Stimulated activated CD4-positive, alpha-beta T cell treated with anti-CD3 and anti-CD28 coated beads, TNF-alpha, amount 100 ng/mL, for 1 hour (primary cell): ENCODE measurements at places on chromosomes 2 and 18.
A peak's percentile ranks its signal among the peaks of the same experiment; 100 is the strongest.

DNA sequence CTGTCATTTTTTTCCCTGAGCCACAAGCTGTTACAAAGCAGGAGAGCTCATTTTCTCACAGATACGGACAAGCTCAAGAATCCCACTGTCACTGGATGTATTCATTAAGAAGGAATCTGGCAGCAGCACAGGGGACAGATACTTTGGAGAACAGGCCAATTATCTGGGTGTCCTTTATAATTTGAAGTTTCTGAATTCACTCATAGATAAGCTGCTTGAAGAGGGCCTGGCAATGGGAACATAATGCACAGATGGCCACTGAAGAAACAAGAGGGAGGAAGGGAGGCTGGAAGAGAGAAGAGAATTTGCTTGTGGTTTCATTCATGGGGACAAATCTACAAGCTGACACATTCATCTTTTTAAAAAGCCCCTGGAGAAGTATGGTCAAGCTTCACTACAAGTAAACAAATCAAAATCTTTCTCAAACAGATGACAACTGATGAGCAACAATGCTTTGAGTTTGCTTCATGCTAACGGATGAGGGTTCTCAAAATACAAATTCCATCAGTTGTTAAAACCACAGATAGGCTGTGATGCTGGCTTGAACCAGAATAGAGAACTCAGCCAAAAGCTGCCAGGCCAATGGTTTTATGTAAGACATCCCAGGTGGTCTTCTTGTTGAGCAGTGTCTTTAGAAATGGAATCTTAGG, 11.9 kb downstream of the BCL2 start:
- DNase-seq = no peak

DNA sequence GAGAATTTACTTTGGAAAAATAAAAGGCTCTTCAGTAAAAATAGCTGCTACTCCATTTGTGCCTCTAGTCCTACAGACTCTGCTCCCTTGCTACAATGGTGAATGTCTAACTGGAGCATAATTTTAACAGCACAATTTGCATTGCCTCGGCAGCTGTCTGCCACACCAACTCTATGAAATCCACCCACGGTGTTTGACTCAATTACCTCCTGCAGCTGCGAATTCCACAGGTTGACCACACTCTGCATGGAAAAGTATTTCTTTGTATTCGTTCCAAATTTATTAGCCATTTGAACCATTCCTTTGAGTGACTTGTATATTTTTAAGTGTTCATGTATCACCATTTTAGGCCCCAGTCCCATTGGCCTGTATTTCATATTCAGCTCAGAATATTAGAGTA, 182.1 kb upstream of the CCDC68 start:
- DNase-seq = no peak

GRCh38 chr18:23588836-23589560, 2.7 kb upstream of the NPC1 start:
- no peak for DNase-seq

DNA sequence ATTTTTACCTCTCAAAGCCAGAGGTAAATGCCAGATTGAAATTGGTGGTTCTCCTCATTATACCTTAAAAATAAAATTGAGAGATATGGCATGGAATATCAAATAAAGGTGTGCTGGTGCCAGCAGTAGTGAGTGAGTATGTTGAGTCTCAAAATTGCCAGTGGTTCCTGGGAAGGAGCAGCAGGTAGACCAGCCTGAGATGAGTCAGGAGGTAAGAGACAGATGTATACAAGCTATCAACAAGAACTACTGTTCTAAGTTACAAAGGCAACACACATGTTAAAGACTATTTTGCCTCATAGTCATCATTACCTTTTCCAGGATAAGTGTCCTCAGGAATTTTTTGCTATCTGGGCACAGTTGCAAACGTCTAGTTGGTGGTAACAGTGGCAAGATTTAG, 1.3 kb upstream of the UPP2 start:
- DNase-seq = no peak

- DNase-seq = no peak
Observed at GRCh38 chr2:66240286-66240685, 194.6 kb upstream of the MEIS1 start.

DNA sequence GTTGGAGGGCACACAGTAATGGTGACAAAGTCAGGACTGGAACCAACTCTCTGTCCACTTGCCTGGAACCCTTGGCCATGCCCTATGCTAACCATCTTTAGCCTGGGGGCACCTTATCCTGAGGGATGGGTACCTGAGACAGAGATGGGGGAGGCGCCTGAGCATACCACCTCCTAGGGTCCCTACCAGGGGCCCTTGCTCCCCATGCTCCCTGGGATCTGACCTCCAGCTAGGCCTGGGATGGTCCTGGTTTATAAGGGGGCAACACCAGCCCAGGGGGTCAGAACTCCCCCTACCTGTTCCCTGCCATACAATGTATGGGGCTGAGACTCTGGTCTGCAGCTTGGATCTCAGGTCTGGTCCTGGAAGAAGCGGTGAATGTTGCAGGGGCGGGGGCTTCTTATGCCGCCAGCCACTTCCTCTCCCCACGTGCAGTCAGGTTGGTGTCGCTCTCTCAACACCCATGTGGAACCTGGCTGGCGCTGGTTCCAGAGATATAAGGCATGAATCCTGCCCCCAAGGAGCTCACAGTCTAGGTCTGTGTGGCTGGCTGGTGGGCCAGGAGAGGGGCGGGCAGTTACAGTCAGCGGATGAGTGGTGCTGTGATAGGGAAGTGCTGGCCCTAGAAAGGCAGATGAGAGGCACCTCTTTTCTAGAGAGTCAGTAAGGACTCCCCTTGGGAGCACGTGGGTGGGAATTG, 3.8 kb upstream of the TOGARAM2 start:
- DNase-seq = no peak

- no peak for DNase-seq
Observed at GRCh38 chr2:241798631-241799521, 10.1 kb upstream of the NEU4 start.

- DNase-seq = no peak
Observed at GRCh38 chr2:24546669-24547068, 55.6 kb downstream of the NCOA1 start.

DNA sequence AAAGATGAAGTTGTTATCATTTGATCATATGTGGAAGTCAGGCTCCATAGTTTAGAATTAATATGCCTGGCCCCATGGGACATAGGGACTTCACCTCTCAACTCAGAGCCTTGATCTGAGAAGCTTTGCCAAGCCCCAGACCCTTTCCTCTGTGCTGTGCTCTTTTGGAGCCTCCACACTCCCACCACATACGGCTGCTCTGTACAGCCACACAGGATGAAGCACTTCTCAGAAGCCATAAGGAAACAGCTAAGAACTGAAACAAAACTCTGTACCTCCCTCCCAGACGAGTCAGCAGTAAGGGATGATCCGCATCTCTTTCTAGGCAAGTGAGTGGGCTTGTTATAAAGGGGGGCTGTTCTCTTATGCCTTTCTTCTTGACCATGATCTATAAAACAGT, 66.5 kb downstream of the CAB39 start:
- no peak for DNase-seq

- DNase-seq = no peak
Observed at GRCh38 chr2:165469417-165469816, at the start of gene CSRNP3. CSRNP3 (plus strand) TSS chr2:165469698; CDS start chr2:165595066, 125,368 bp downstream.

DNA sequence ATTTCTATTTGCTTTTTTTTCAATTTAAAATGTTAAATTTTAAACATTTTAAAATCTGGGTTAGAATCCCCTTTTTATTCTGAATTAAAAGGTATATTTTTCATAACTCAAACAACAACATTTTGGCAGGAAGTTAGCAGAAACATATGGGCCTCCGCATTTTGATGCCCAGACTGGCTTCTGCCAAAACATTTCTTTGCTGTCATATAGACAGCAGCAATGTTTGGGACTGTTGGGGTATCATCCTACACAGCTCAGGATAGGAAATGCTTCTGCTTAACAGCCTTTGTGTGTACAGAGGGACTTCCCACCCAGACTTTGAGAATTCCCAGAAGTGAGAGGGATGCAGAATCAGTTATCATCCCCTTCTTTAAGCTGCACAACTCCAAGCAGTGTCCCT, 155.4 kb upstream of the PARD3B start:
- no peak for DNase-seq

DNA sequence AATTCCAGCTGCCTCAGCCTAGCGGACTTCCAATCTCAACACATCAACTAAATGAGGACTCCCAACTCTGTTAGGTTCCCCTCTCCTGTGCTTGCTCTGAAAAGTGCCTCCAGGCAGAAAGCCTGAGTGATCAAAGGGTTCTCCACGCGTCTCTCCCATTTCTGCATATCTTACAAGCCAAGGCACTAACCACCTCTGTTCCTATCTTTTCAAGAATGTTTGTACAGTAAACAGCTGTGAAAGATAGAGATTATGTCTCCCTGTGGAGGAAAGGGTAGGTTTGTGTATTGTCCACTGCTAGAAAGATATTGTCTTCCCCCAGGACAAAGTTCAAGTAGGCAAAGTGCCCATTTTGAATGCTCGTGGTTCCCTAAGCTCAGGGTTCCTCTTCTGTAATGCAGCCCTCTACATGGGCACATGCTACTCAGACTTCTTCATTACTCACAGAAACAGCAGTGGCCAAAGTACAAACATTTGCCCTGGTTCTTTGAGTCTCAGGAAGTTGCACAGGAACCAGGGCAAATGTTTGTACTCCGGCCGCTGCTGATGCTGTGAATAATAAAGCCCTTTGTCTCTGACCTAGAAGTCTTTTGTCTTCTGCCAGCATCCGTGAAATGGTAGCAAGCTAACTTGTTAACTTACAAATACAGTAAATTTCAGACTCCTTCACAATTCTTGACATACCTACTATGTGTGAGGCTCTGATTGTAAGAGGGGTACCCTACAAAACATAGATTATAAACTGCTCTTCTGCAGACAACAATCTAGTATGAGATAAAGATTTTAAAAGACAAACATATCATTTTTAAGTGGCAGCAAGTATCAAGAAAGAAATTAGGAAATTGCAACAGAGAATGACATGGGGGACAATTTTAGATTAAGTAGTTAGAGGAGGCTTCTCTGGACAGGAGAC, 44.5 kb downstream of the PKDCC start:
- no peak for DNase-seq

- no peak for DNase-seq
Observed at GRCh38 chr18:8348051-8348720, 261.1 kb upstream of the RAB12 start.

- DNase-seq = no peak
Observed at GRCh38 chr18:21735452-21736015, 5.1 kb upstream of the MIB1 start.

GRCh38 chr2:168378960-168379669, 77.0 kb upstream of the CERS6 start:
- DNase-seq = no peak

DNA sequence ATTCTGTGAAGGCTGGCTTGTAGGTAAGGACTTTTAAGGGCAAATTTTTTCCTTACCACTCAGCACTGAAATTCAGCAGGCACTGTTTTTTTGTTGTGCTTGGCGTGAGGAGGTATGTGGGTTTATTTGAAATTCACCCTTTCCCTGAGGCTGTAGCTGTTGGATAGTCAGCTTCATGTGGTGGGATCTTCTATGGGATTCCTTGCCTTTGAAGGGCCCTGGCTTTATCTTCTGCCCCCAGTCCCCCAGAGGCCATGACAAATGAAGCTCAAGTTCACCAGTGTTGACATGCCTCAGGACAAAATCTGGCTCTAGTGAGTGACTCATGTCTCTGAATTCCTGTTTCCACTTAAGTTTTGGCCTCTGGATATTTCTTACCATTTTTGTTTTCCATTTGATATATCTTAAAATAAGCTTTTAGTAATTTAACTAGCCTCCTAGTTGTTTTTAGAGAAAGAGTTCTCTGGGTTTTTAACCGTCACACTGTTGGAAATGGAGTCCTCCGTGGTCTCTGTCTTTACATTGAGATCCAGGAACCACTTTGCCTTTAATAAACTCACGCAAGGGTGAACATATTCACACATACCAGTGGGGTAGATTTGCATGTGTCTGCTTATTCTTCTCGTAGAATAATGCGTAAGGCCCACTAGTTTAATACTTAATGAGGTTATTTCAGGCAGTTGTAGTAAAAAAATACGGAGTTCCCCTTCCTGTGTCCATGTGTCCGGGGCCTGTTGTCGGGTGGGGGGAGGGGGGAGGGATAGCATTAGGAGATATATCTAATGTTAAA, 211.1 kb upstream of the FAM98A start:
- DNase-seq = no peak

GRCh38 chr18:66252703-66253102, 351.2 kb downstream of the CDH19 start:
- DNase-seq = no peak

- no peak for DNase-seq
Observed at GRCh38 chr2:123502931-123503330, 522.2 kb upstream of the CNTNAP5 start.

DNA sequence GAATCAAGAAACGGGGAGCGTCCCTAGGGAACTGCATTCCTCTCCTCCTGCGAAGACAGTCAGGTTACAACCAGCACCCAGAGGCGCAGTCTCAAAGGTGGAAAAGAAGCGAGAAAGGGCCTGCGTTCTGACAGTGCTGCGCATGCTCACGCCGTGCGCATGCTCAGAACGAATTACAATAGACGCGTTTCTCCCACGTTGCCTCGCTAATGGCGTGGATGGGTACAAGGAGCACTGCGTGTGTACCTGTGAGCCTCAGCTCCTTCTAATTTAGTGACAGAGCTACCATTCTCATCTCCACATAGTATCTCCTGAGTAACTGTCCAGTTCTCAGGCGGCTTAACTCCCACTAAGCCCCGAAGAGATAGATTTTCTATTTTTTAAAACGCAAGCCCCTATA, 448.8 kb downstream of the TXNL1 start:
- no peak for DNase-seq

DNA sequence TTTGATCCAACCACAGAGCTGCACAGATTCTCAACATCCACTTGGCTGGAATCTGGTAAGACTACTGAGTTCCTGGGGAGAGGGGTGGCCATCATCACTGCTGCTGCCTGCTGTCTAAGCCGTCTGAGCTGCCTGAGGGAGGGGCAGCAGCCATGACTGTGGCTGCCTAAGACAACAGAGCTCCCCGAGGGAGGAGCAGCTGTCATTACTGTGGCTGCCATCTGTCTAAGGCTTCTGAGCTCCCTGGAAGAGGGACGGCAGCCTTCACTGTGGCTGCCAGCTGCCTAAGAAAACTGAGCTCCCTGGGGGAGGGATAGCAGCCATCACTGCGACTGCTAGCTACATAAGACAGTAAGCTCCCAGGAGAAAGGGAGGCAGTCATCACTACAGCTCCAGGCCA, 584.4 kb downstream of the NR4A2 start:
- DNase-seq = no peak

- DNase-seq = peak; percentile 89
Observed at GRCh38 chr2:74391580-74392448, 11.7 kb upstream of the DCTN1 start.

DNA sequence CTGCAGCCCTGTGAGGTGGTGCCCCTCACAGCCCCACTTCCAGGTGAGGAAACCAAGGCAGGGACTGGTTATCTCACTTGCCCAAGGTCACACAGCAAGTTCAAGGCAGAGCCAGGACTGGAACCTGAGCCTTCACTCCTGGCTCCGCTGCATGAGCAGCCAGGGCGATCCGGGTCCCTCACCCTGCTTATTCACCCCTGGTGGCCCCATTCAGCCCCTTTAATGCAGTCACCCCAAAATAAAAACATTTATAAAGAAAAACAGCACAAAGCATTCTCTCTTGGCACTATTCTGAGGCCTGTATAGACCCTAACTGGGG, 57.3 kb downstream of the POLR1A start:
- DNase-seq = no peak
